Forelimb muscle (tissue), 1 donor: ENCODE measurements at places on chromosomes 7 and 10. TPM values are rescaled to one million over a fixed set of nuclear protein-coding genes. Genes with fewer than 3 reads are reported as not detected.

The AGAP4 gene
- 18.1 TPM for polyA plus RNA-seq

DNA sequence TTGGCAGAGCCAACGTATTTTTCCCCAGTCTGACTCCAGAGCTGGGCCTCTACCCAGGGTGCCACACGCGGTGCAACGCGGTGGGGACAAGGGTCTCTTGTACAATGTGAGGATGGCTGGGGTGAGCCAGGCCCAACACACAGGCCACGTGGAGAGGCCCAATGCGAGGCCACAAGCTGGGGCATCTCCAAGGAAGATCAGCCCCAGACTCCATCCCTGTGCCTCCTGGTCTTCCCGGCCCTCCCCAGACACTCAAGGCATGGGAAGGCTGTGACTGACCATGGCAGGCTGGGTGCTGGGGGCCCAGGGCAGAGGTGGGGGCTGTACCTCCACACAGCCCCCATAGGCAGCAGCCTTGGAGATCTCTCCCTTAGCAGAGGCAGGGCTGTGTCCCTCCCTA, 135.3 kb upstream of the FAM20C start:
- no peak for DNase-seq

The IMMP2L gene
- 15.3 TPM for polyA plus RNA-seq

The LHFPL3 gene
- not detected for polyA plus RNA-seq

DNA sequence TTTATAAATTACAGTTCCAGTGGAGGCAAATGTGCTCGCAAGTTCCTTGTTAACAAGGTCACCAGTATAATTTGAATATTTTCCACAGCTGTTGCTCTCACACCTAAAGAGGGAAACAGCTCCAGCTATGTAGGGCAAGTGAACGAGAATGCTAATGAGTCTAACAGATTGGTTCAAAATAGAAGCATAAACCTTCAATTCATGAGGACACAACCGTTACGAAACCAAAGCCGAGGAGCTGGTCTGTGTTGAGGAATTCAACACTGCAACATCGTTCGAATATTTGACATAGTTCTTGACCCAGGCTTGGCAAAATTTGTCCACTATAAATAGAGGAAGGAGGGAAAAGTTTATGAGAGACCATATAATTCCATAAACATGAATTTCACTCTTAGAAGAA, 161.3 kb downstream of the KLF6 start:
- no peak for DNase-seq

GRCh38 chr7:101111261-101111660, 15.6 kb upstream of the SERPINE1 start:
- DNase-seq = no peak

The ADAMTS14 gene
- 17.9 TPM for polyA plus RNA-seq

The AMZ1 gene
- 0.29 TPM for polyA plus RNA-seq

DNA sequence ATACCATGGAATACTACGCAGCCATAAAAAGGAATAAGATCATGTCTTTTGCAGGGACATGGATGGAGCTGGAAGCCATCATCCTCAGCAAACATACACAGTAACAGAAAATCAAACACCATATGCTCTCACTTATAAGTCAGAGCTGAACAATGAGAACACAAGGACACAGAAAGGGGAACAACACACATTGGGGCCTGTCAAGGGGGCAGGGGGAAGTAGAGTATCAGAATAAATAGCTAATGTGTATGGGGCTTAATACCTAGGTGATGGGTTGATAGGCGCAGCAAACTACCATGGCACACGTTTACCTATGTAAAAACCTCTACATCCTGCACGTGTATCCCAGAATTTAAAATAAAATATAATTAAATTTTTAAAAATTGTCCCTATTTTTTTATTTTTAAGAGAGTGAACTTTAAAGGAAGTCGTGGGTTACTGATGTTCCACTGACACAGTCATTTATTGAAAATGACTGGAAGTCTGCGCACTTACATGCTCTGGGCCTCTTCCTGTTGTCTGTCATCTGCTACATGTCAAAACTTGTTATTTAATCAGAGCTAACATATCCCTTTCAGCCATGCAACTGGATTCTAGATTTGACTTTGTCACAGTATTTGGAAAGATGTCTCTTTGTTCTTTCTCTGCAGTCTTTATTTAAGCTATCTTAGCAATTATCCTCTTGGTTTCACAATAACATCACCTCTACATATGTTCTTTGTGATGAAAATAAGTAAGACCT, 73.7 kb upstream of the ABCB5 start:
- no peak for DNase-seq

The PRSS58 gene
- not detected for polyA plus RNA-seq

DNA sequence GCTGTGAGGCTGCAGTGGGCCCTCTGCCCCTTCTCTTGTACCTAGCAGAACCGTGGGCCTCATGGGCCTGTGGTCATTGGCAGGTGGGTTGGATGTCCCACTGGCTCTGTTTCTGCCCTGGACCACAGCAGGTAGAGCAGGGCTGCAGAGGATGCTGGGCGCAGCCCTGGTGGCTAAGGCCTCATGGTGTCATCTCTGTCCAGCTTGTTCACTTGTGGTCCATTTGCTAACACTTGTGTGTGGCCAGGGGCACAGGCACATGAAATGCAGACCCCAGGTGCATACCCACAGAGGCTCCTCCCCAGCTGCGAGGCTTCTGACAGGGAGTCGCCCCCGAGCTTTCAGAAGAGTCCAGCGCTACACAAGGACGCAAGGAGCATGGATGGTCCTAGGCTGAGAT, 22.4 kb upstream of the TBRG4 start:
- DNase-seq = no peak

- DNase-seq = no peak
Measured at GRCh38 chr10:30185341-30185740, 126.0 kb upstream of the JCAD start.

The AGMO gene
- polyA plus RNA-seq = 0.24 TPM

GRCh38 chr10:72276013-72276387, 2.3 kb downstream of the DDIT4 start:
- DNase-seq = no peak

DNA sequence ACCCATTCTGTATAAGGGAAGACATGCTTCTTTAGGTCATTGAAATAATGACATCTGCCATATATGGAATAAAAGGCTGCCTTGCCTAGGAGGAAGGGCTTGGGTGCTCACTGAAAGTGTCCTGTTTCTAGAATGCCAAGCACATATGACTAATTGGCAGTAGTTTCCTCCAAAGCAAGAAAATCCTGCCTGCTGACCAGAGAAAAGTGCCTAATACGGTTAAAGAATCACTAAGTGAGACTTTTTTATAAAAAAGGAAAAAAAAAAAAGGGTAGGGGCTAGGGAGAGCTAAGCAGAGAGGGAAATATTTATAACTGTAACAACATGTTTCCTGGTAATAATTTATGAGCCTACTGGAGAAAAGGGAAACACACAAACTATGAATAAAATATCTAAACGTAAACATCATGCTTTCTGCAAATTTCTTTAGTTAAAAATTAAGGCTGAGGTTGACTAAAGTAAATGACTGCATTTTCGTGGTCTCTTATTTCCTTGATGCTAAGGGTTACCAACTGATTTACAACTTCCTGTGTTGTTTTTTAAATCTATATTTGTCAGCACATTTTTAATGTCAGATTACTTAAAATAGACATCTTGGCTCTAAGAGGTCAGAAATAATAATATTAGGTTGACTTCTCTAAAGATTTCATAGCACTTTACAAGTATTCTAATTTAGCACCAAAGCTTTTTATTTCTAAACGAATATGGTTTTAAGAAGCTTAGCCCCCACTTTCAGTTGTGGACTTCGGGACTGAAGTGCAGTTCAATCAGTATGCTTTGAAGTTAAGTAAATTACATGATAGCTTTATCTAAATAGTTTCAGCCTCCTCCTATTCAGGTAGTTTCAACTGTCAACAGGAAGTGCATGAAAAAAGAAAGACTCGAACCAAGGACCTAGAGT, 89.6 kb downstream of the CABCOCO1 start:
- no peak for DNase-seq

DNA sequence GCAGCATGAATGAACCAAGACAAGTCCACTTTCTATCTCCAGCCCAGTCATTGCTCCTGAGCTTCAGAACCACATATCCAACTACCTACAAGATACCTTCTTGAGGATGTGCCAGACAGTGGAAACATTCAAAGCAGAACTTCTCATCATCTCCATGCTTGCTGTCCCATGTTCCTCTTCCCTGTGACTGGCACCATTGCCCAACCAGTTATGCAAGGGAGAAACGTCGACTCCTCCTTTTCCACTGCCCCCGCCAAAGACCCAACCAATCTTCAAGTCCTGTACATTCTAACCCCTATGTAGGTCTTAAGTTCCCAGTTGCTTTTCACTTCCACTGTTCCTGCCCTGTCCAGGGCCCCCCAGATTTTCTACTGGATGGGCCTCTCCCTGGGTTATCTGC, 225.7 kb downstream of the RPS24 start:
- DNase-seq = no peak

GRCh38 chr10:119199231-119199992, 8.0 kb upstream of the GRK5 start:
- peak; percentile 77 for DNase-seq

DNA sequence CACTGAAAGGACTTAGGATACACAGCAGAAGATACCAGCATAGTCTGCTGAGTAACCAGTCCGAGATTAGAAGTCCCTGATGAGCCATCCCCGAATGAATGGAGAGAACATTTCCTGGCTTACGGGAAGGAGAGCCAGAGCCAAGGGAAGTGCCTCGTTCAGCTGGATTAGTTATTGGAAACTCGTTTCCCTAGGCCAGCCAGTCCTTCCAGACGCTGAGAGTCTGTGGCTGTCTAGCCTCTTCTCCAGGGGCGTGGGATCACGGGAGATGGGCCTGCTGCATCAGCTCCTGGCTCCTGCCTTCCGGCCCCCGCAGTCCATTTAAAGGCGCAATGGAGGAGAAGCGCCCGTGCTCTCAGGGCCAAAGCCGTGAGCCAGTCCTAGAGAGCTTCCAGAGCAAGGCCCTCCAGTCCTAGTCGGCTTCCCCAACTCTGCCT, 712.8 kb downstream of the PARD3 start:
- DNase-seq = peak; percentile 81

The CYP2E1 gene
- 1.4 TPM for polyA plus RNA-seq

The HEPACAM2 gene
- not detected for polyA plus RNA-seq

GRCh38 chr10:54124209-54124885, 676.7 kb downstream of the PCDH15 start:
- DNase-seq = no peak

- DNase-seq = no peak
Measured at GRCh38 chr10:79437111-79437814, 8.2 kb downstream of the ZCCHC24 start.

The PNLIPRP2 gene
- polyA plus RNA-seq = 0.25 TPM

GRCh38 chr7:70131817-70132216, 533.5 kb downstream of the AUTS2 start:
- DNase-seq = no peak

GRCh38 chr10:22630234-22631174, 83.9 kb downstream of the PIP4K2A start:
- DNase-seq = no peak

DNA sequence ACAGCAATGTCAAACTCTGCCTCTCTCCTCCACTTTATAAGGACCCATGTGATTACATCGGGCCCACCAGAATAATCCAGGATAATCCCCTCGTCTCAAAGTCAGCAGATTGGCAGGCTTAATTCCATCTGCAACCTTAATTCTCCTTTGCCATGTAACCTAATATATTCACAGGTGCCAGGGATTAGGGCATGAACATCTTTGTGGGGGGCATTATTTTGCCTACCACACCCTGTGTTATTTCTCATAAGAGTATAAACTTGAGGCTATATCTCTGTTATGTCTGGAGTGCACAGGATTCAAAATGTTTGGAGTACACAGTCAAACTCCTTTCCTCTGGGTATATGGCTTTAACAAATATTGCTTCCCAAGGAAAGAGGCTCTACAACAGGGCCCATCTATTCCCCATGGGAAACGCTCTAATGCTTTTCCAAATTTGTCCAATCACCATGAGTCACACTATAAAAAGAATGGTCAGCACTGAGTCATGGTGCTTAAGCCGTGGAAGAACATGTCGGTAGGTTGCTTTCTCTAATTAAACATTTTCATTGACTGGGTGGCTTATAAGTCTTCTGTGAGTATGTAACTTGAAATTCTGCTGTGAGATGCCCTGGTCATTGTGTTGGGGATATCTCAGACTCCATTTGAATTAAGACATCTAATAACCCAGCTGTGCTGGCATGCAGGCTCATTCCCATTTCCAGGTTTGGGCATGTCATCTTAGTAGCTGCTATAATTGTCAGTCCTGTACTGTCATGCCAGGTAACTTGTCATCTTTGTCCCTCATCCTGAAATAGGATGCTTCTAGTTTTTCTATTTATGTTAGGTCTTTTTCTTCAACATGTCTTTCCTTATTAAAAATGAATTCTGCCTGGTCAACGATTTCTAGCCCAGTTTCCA, 11.5 kb upstream of the AKR1B10 start:
- no peak for DNase-seq

- no peak for DNase-seq
Measured at GRCh38 chr7:1810521-1810920, 140.4 kb downstream of the ELFN1 start.

GRCh38 chr10:8338177-8338766, 283.8 kb downstream of the GATA3 start:
- DNase-seq = no peak

DNA sequence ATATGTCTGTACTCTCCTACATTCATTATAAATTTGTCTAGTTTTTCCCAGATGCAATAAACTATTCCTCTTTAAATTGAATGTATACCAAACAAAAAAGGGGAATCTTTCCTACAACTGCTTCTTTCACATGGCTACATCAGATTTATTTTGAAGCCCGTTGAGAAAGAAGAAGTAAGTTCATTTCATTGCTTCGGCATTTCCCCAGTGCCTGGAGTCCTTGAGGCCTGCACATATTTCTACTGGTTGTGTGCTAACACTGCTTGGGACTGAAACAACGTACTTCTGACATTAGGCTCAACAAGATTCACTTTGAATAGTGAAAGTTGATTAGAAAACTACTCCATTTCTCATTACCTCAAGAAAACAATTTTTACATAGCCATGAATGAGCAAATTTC, 201.7 kb downstream of the PHF14 start:
- DNase-seq = no peak

The C10orf67 gene
- 0.11 TPM for polyA plus RNA-seq

GRCh38 chr7:22860784-22861482, 38.3 kb upstream of the TOMM7 start:
- DNase-seq = no peak

- DNase-seq = no peak
Measured at GRCh38 chr10:16891375-16892313, 74.4 kb upstream of the RSU1 start.

GRCh38 chr10:100655326-100655759, 90.0 kb upstream of the PAX2 start:
- no peak for DNase-seq
